ENCODE measurements at places on chromosomes 6 and 20.

DNA sequence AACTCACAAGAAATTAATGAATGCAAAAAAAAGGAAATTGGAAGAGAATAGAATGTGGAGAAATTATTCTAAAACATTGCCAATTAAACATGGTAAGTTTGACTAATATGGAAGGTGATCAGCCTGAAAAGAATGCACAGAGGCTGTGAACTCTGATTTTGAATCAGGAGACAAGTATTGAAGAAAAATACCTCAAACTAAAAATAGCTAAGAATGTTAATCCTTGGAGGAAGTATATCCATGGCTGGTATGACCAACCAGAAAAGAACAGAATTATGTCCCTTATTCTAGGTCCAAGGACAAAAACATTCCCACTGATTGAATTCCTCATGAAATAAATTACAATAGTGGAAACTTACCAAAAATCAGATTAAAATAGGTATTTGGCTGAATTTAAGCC, 7.3 kb upstream of the RIMS1 start:
- DNase-seq = no peak

- no peak for DNase-seq
Measured at GRCh38 chr6:81818901-81819361, 66.5 kb upstream of the TENT5A start.

GRCh38 chr6:119430805-119431204, 81.2 kb upstream of the MAN1A1 start:
- no peak for DNase-seq

GRCh38 chr6:146100776-146101175, 71.9 kb downstream of the GRM1 start:
- no peak for DNase-seq

DNA sequence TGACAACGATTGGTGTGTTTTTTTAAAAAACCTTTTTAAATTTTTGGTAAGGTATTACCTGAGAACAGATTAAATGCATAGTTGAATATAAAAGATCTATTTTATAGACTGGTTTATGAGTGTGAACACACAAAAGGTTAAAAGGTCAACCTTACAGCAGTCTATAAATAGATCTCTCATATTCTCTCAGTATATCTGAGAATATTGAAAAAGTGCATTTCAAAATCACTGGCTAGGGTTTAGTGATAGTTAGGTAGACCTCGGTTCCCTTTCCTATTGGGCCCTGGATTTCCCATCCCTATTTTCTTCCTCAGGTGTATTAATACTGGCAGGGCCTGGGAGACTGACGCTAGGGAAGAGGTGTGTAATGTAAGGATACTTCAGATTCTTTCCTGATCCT, 723 bp upstream of the ZNF451 start:
- no peak for DNase-seq

DNA sequence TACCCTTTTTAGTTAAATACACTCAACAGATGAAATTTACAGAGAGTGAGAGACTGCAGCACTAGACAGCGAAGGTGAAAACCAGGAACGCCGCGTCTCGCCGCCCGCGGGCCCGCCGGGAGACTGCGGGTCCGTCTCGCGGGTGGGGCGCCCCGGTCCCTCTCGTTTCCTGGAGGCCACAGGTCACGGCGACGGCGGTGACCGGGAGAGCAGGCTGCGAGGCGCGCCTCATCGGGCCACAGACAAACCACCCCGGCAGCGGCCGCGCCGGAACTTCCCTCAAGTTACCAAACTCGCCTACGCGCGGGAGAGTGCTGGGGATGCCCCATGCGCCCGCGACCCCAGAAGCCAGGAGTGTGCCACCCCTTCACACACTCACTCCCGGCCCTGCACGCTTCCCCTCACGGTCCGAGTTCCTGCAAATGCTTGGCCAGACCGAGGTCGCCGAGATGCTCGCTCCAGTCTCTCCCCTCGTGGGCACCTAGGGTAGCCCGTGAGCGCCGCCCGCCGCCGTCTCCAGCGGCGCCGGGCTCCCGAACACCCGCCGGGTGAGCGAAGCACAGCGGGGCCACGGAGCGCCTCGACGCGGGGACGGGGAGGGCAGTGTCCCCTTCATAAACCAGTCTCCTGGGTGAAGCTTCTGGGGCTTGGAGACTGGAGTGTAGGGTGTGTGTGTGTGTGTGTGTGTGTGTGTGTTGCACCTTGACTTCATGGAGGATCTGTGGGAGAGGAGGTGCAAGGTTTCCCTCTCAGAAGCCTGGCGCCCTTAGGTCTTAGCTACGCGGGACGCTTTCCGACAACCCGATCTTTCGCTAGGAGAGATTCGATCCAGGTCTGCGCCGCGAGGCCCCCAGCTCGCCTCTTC, 1.4 kb downstream of the BACH2 start:
- DNase-seq = no peak

DNA sequence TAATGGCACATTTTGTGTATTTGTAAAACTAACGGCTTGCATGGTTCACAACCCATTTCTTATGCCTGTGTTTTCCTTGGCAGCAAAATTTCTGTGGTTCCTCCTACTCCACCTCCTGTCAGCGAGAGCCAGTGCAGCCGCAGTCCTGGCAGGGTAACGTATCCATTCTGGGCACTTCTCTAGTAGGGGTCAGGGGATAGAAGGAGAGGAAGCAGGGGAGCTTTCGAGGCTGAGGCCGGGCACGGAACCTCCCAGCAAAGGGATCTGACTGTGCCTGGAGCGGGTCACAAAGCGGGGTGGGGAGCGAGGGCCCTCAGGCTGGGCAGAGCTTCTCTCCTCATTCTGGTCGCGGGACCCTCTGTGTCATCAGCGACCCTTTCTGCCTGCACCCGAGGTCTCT, 58.4 kb downstream of the SYTL3 start:
- DNase-seq = no peak

- no peak for DNase-seq
Measured at GRCh38 chr6:160253292-160253691, 5.3 kb downstream of the SLC22A2 start.

Measured in fibroblast of the conjunctiva (primary cell).